ENCODE measurements at places on chromosomes 3 and 15. TPM values are rescaled to one million over a fixed set of nuclear protein-coding genes. Genes with fewer than 3 reads are reported as not detected.
A peak's percentile ranks its signal among the peaks of the same experiment; 100 is the strongest.

Gene CRBN
- total RNA-seq = 52.3 TPM

Gene IL17RD
- 1.5 TPM for total RNA-seq

Gene RTP4
- 0.78 TPM for total RNA-seq

Gene PLCH1
- total RNA-seq = 0.50 TPM

DNA sequence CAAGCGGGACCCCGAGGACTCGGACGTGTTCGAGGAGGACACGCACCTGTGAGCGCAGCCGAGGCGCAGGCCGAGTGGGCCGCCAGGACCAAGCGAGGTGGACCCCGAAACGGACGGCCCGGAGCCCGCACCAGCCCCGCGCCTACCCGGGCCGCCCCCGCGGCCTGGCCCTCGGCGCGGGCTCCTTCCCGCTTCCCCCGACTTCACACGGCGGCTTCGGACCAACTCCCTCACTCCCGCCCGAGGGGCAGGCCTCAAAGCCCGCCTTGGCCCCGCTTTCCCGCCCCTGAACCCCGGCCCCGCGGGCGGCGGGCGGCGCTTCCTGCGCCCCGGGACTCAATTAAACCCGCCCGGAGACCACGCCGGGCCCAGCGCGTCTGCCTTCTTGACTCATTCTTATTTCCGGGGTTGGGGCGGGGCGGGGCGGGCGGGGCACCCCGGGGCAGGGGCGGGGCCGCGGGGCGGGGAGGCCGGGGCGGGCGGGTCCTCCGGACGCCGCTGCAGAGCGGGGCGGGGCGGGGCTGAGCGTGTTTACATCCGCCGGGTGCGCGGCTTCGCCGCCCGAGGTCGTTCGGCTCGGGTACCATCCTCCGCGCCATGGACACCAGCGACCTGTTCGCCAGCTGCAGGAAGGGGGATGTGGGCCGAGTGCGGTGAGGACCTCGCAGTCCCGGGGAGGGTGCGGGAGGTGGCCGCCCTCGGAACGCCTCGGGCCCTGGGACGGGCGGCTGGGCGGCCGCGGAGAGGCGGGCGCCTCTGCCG lies at the start of gene ABTB1:
Gene ABTB1 (plus strand): TSS at position 524 of the 762 bp plus-strand sequence. CDS start 74 bp downstream, at position 598.
- DNase-seq = peak; percentile 42

DNA sequence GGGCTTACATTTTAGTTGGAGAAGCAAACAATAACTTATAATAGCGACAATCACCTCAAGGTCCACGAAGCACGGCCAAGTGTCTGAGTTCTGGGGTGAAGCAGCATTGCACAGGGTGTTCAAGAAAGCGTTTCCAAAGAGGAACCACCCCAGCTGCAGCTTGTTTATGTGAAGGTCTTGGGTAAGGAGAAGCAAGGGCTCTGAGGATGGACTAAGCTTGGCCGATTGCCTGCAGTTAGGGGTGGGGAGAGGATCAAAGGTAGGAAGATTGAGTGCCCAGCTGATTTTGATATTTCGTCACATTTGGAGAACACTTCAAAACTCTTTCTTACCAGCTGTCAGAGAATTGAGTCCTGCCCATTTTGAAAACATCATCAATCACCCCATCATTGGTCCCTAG lies 321.6 kb upstream of the DNAJC19 start:
- DNase-seq = no peak

Gene SENP8
- total RNA-seq = 1.8 TPM

Gene A4GNT
- not detected for total RNA-seq

- DNase-seq = peak; percentile 75
These were observed 17.1 kb downstream of the ZBED2 start for GRCh38 chr3:111577798-111578685.

Gene NTRK3
- not detected for total RNA-seq

DNA sequence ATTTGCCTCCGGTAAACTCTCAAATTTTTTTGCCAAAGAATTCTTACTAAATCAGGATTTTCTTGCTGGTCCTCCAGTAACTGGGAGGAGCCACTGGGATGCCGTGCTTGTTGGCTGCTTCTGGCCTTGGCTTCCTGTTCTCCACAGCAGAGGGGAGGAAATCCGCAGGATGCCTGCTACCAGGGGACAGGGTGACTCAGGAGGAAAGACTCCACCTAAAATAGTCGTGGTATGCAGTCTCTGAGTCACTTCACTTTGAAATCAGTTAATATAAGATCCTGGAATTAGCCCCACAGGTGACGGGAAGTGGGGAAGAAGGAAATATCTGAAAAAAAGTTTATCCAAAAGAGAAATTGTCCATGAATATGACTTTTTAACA lies 6.5 kb upstream of the TM4SF18 start:
- DNase-seq = peak; percentile 100

GRCh38 chr3:17733215-17733614 lies 9.2 kb downstream of the TBC1D5 start:
- no peak for DNase-seq

DNA sequence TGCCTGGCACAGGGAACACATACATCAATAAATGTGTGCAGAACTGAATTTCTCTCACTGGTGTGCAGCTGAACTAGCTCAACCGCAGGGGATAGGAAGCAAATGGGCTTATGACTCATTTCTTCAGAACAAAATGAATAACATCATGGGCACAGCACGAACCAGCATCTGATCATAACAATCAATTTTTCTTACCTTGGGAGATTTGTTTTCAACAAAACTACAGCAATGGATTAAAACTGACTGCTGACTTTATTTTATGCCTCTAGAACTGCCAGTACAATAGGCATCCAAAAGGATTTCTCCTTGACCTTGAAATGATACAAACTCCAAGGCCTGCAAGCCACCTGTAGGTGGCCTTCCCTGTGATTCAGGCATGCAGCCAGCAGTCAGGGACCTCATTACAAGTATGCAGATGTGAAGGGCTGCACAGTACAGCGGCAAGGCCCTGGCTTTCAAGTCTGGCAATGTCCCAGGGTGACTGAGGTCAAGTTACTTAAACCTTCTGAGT lies 26.1 kb downstream of the TAMM41 start:
- peak; percentile 47 for DNase-seq

GRCh38 chr3:173253471-173253870 lies 112.4 kb upstream of the SPATA16 start:
- DNase-seq = no peak

GRCh38 chr3:194998948-194999347 lies 272.0 kb downstream of the XXYLT1 start:
- no peak for DNase-seq

Gene RASL12
- not detected for total RNA-seq

GRCh38 chr3:72337480-72337855 lies 510.8 kb downstream of the SHQ1 start:
- DNase-seq = no peak

Gene FEZF2
- total RNA-seq = not detected

Gene MRAS
- 32.7 TPM for total RNA-seq

DNA sequence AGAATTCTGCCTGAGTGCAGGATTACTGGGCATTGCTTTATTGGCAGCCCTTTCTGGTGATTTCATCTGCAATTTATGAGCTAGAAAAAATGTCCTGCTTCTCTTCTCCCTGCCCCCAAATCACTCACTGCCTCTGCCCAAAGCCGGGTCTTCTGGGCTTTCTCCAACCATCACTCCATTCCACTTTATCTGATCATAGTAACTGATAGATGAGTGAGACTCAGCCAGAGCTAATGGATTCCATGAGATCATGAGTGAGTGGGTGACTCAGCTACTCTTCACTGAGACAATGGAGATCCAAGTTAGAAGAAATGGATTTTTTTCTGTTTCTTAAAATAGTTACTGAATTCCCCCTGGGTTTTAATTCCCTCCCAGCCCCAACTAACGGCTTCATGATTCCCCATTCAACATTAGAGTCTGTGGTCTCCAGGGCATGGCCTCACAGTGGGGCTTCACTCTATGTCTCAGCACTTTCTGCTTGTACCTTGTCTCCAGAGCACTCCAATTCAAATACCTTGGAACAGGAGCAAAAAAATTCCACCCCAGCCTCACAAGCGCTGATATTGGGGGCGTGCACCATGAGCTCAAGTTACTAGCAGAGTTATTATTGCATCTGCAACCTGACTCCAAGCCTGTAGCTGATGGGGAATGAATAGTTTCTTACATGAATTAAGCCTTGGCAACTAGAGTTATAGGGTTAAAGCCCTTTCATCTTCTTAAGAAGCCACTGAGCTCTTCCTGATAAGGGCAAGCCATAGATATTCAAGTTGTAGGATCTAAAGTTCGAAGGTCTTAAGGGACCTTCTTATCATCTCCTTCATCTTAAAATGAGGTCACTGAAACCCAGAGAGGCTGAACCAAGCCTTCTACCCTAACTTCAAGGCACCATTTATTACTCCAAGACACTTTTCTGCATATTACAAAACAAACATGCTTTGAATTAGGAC lies 85.9 kb downstream of the AGBL1 start:
- peak; percentile 21 for DNase-seq

DNA sequence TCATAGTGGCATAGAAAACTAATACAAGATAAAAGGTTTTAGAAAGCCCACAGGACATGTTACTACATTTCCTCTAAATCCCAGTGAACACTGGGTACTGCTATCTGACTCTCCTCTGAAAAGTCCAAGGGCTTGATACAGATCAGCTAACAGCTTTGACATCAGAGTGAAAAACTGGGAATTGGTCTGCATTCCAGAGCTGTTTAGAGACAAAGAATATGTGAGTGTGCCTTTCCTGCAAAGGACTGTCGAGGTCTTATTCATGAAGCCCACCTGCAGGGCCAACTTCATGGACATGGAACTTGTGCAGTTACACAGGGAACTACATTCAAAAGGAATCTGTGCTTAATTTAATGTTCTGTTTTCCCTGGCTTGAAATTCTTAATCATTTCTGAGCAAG lies 5.2 kb upstream of the TMCO5A start:
- DNase-seq = no peak

GRCh38 chr3:97257942-97258697 lies 443.7 kb downstream of the EPHA6 start:
- DNase-seq = no peak

GRCh38 chr15:64148168-64148567 lies 3.4 kb upstream of the SNX22 start:
- no peak for DNase-seq

Gene NLGN1
- total RNA-seq = 0.72 TPM

Data from A172 (cell line).